ENCODE measurements at places on chromosomes 11 and 22. TPM values are rescaled to one million over a fixed set of nuclear protein-coding genes. Genes with fewer than 3 reads are reported as not detected.

PATE2 gene
- not detected for total RNA-seq

XBP1 gene
- total RNA-seq: 162 TPM

DNAJB7 gene
- total RNA-seq: not detected

MYO18B gene
- not detected for total RNA-seq

MS4A3 gene
- total RNA-seq: not detected

OR51B4 gene
- total RNA-seq: not detected

TSSC4 gene
- 44.6 TPM for total RNA-seq

OSM gene
- not detected for total RNA-seq

BLID gene
- 1.5 TPM for total RNA-seq
